ELR (cell line): ENCODE measurements at places on chromosomes 1 and 21.

GRCh38 chr1:30511563-30511962 lies 211.8 kb downstream of the MATN1 start:
- DNase-seq = no peak

DNA sequence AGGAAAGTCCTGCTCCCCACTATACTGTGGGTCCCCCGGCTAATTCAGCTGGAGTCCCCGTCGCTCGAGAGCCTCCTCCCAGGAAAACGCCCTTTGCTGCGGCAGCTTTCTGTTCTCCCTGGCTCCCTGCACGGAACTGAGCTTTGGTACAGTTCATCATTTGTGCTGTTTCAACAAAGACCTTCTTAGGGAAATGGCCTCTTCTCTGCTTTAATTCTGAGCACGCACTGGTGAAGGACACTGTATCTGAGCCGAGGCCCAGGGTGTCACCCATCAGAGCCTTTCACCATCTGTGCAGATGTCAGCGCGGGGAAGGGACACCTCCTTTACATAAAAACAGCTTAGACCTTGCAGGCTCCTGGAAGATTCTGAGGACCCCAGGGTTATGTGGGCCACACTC lies 13.5 kb upstream of the PEX10 start:
- DNase-seq = no peak

DNA sequence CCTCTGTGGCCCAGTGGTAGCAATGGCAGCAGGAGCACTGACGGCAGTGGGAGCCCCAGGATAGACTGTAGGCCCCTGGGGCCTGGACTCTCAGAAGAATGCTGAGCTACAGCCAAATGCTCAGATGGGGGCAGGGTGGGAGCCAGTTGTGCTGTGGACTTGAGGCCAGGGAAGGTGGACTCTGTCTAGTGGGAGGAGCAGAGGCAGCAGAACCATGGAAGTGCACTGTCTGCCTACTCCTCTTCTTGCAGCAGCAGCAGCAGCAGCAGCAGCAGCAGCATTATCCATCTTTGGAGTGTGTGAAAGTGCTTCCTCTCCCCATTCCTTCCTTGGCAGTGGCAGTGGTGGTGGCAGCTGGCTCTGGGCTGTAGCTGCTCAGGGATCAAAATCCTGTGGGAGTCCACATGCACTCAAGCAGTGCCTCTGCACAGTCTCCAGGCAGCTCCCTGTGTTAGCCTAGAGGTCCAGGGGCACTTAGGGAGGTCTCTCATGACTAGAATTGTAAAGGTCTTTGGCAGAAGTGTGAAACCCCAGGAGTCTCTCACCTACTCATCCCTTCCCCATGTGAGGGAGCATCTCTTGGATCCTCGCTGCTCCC lies 917.9 kb upstream of the B3GALT2 start:
- no peak for DNase-seq

DNA sequence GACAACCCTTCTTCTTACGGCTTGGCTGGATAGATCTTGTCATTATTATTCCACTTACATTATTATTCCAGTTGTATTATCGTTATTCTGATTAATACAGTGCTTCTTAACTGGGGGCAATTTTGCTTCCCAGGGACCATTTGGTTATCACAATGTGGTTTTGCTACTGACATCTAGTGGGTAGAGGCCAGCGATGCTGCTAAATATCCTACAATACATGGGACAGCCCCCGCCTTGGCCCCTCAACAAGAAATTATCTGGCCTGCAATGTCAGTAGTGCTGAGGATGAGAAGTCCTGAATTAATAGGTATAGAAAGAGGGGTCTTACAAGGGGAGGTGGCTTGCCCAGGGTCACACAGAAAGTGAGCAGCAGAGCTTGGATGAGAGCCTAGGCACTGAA lies 105.6 kb downstream of the PTPRU start:
- DNase-seq = peak; percentile 26

DNA sequence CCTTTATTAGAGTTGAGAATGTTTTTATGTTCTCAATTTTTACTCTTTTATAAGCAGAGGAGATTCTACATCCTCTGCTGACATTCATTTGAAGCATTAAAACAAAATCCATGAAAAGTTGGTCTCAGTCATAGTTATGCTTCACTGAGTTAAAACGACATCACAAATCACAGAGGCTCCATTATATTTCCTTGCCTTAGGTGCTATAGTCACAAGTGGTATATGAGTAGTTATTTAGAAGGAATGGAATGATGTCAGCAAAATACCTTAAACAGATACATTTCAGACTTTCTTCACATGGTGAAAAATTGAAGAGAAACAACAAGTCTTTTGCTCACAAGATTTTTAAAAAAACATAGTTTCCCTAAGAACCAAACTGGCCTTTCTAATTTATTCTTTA lies 11.7 kb upstream of the METTL13 start:
- no peak for DNase-seq

- peak; percentile 75 for DNase-seq
Observed at GRCh38 chr1:62131093-62131725, 63.4 kb upstream of the L1TD1 start.

DNA sequence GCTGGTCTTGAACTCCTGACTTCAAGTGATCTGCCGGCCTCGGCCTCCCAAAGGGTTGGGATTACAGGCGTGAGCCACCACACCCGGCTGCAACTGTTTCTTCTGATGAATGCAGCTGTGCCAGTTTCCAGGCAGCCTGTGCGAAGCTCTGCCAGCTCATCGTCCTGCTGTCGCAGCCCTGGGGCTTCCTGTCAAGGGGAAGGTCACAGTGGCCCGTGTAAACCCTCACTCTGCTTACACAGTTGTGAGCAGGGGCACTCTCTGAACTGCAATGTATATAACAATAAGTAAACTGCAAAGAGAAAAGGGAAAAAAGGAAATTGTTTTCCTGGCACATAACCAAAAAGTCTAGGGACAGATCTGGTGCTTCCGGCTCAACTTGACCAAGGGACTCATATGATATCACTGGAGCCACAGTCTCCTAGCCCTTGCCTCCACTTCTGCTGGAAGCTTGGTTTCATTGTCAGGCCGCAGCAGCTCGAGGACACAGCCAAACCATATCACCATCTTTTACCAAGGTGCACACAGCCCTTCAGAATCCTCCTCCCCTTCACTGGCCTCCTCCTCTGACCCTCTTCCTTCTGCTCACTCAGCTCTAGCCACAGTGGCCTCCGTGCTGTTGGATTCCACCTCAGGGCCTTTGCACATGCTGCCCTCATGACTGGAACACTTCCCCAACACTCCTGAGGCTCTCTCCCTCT lies 22.8 kb upstream of the LBR start:
- no peak for DNase-seq

- no peak for DNase-seq
Observed at GRCh38 chr1:41474490-41475271, 9.8 kb downstream of the EDN2 start.

GRCh38 chr1:153057375-153057774 lies at the start of gene SPRR2A:
SPRR2A (minus strand) TSS chr1:153057512; CDS start chr1:153056735, 777 bp downstream.
- no peak for DNase-seq

DNA sequence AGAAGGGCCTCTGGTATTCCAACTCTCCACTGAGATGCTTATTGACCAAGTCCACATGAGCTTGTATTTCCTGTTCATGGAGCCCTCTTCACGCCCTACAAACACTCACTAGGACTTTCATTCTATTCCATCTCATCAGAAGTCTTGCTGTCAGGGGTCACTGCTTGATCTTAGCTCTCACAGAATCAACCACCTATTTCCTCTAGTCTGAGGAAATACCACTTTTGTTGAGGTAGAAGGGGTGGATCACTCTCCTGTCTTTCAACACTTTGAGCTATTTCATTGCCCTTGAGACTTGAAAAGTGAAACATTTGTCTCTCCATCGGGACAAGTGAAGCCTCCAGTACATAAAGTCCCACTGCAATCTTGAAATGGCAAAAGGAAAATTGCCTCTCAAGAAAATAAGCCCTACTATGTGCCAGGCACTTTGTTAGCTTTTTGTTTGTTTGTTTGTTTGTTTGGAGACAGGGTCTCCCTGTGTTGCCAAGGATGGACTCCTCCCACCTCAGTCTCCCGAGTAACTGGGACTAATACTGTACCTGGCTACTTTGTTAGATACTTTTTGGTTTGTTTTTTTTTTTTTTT lies 19.8 kb upstream of the FAM110D start:
- no peak for DNase-seq

GRCh38 chr21:41431788-41432548 lies 5.9 kb downstream of the MX1 start:
- no peak for DNase-seq

DNA sequence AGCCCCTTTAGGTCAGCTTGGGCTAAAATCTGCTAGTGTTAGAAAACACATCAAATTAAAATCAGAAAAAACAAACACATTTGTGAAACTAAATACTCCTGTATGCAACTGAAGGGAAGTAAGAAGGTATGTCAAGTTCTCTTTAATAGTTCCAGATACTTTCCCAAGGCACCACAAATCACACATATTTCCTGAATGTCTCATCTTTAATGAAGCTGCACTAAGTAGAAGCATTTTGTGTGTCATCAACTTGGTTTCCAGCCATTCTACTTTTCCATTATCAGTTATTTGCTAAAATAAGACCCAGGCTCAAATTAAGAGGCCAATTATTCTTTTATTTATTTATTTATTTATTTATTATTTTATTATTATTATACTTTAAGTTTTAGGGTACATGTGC lies 34.7 kb downstream of the CRB1 start:
- peak; percentile 58 for DNase-seq

DNA sequence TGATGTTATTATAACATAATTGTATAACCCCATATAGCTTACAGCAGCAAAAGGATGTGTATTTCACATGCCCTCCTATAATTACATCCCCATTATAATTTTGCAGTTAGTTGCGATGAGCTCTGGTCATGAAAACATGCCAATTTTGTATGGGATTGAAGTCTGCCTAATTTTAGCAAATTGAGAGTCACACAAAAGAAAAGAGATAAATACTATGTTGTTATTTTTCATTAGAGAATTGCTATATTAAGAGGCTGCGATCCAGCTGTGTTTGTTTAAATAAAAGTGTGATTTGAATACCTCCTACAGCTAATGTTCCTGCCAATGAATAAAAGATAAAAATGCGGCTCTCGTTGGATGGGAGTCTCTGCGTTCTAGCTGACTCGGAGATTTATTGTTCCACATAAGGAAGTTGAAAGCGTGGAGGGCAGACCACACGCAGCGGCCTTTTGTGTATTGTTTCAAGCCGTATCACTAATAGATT lies 461.0 kb upstream of the NFIA start:
- no peak for DNase-seq

DNA sequence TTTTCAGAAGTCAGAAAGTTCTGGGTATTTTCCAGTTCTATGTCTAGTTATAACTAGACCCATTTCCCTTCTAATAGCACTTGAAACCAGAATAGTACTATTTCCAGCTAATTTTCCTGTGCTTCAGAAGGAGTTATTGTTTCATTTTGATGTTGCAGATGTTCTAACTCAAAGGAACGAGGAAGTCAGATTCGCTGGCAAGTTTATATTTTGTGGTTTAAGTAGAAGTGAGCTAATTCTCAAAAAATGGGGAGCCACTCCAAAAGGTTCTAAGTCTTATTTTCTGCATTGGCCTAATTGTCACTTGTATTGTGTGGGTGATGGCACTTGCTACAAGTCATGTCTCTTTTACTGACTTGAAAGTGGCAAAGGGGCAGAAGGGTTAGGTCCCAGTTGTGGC lies 18.1 kb downstream of the CCDC185 start:
- peak; percentile 68 for DNase-seq

GRCh38 chr21:28671549-28672195 lies 321.0 kb downstream of the LTN1 start:
- DNase-seq = peak; percentile 40

DNA sequence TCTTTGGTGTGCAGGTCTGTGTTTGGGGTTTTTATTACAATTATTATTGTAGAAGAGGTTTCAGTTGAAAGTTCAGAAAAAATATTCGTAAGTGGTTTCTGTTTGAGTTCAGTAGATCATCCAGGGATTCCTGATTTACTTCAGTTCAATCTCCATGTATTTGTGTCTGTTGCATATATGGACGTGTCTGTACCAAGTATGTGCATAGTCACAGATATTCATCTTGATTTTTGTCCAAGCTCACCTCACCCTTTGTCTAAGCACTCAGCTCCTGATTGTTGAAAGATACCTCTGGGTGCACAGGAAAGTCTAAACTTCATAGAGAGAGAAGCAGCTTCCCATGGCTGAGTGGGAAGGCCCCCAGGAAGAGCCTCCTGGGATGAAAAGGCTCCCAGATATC lies 141.7 kb downstream of the TBX15 start:
- DNase-seq = no peak

DNA sequence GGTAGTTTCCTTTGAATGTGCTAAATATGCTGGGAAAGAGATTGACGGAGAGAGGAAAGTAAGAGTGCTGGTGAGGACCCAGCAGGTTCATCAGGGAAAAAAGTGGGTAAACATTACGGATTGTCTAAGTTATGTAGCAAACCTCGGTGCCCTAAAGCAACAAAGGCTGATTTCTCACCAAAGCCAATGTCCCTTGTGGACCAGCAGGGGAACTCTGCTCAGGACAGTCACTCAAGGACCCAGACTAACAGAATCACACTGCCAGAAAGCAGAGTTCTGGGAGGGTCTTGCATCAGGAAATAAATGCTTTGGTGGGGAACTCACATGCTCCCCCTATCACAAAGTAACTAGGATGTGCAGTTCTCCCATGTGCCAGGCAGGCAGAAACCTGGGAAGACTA lies 1.7 kb upstream of the IKBKE start:
- DNase-seq = no peak

DNA sequence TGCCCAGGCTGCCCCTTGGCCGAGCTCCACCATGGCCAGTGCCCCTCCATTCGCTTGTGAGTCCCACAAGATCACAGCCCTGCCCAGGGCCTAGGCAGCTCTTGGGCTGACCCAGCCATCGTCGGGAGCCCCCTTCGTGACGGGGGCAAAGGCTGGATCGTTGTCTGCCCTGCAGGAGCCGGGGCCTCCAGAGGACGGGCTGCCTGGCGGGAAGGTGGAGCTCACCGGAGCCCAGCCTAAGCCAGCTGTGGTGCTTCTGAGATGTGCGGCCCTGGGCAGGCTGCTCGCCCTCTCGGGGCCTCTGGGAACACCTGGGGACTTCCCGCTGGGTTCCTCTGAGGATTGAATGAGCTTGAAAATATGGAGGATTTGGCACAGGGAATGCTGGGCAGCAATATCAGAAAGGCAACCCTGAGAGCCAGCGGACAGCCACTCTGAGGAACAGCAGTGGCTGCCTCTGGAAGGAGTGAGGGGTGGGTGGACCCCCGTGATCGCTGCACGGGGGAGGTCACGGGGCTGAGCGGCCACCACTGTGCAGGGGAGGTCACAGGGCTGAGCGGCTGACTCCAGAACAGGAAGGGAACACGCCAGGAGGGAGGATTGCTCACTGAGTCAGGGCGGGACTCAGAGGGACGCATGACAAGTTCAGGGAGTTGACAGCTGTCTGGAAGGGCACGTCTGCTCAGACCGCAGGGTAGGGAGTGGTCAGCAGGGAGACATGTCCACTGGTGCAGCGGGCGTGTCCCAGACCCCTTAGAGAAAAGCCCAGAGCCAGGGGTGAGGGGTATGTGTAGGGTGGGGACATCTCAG lies 19.3 kb downstream of the TP73 start:
- peak; percentile 23 for DNase-seq

GRCh38 chr1:81125672-81126071 lies 675.1 kb upstream of the ADGRL2 start:
- DNase-seq = no peak

GRCh38 chr21:36454093-36454531 lies 25.8 kb downstream of the CLDN14 start:
- no peak for DNase-seq
